ENCODE measurements at places on chromosomes 12 and 14. TPM values are rescaled to one million over a fixed set of nuclear protein-coding genes. Genes with fewer than 3 reads are reported as not detected.
A peak's percentile ranks its signal among the peaks of the same experiment; 100 is the strongest.

- no peak overlapping the region for H3K27ac ChIP-seq
- H3K4me3 ChIP-seq: no peak overlapping the region
- no peaks in the 10 kb centered on the region for H3K27me3 ChIP-seq
- H3K36me3 ChIP-seq: no peaks in the 10 kb centered on the region
- no peaks in the 10 kb centered on the region for H3K4me1 ChIP-seq
Measured at GRCh38 chr14:26394150-26394810, 203.6 kb downstream of the NOVA1 start.

DNA sequence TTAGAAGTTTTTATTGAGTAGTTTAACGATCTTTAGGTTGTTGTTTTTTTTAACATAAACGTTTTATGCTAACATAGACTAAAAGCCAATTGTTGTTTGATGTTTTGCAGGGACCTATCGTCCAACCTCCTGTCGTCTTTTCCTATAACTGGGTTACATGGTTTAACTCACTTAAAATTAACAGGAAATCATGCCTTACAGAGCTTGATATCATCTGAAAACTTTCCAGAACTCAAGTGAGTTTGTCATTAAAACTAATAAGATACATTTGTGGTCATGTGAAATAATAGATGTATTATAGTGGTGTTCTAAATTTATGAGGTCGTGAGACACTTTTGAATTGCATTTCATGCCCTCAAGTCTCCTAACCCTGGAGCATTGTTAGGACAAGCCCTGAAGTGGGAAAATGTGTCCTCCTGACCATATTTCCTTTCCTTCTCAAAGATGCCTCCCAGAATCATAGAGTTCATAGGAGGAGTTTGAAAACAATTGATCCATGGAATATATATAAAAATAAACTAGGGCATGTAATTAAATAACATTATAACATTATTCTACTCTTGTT is 84.9 kb downstream of the ZFC3H1 start:
- DNase-seq: no peak
- no peak overlapping the region for H3K27ac ChIP-seq
- H3K36me3 ChIP-seq: no peaks in the 10 kb centered on the region
- no peaks in the 10 kb centered on the region for H3K4me1 ChIP-seq
- H3K27me3 ChIP-seq: no peaks in the 10 kb centered on the region

DNA sequence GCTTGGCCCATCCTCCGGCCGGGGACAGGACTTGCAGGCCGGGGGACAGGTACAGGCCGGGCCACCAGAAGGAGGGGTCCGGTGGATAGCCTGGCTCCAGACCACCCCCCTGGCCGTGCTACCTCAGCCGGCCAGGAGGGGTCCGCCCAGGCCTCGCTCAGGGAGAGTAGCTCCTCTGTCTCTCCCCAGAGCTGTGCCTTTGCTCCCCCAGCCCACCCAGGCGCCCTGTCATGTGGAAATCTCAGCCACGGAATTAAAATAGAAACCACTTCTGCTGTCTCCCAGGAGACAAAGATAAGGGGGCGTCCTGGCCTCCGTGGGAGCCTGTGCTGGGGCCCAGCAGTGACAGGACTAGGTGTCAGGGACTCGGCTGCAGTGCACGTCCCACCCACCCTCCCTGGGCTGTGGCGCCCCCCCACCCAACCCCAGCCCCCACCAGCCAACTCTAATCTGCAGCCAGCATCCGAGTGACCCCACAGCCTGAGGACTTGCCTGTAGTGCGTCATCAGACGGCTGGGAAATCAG is 3.3 kb upstream of the CRIP2 start:
- H3K4me1 ChIP-seq: peaks cover 2% of the 10 kb centered on the region
- H3K27ac ChIP-seq: no peak overlapping the region
- 0 out of 2 replicates have a peak, but pooled peaks cover 3% of the 10 kb centered on the region for H3K36me3 ChIP-seq
- no peak overlapping the region for H3K4me3 ChIP-seq

ASCL1 gene
- total RNA-seq: not detected

- H3K4me1 ChIP-seq: no peaks in the 10 kb centered on the region
- H3K27ac ChIP-seq: no peak overlapping the region
- H3K36me3 ChIP-seq: no peaks in the 10 kb centered on the region
- no peak for DNase-seq
- no peak overlapping the region for H3K4me3 ChIP-seq
Measured at GRCh38 chr12:114694436-114695304, 10.7 kb upstream of the TBX3 start.

SIX1 gene
- total RNA-seq: 11.7 TPM

PIK3C2G gene
- not detected for total RNA-seq

GRCh38 chr14:56120091-56120691 is 2.0 kb downstream of the PELI2 start:
- H3K4me3 ChIP-seq: peak overlapping the region; percentile 98
- no peaks in the 10 kb centered on the region for H3K36me3 ChIP-seq
- peaks cover 20% of the 10 kb centered on the region for H3K4me1 ChIP-seq
- peak; percentile 63 for DNase-seq
- no peaks in the 10 kb centered on the region for H3K27me3 ChIP-seq
- peak overlapping the region; percentile 26 for H3K27ac ChIP-seq

DNA sequence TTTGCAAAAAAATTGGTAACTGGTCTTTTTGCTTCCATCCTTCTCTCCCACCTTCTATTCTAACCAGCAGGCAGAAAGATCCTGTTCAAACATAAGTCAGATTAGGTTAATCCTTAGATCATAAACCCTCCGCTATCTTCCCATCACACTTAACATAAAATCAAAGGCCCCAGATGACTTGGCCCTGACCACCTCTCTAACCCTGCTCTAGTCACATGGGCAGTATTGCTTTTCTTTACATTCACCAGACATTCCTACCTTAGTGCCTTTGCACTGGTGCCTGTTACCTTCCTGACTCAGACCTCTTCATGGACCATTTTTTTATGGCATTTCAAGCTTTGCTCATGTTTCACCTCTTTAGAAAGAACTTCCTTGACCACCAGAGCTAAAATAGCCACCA is 83.5 kb downstream of the NTF3 start:
- H3K36me3 ChIP-seq: no peaks in the 10 kb centered on the region
- H3K4me1 ChIP-seq: no peaks in the 10 kb centered on the region
- DNase-seq: no peak
- H3K4me3 ChIP-seq: no peak overlapping the region
- H3K27ac ChIP-seq: no peak overlapping the region
- H3K27me3 ChIP-seq: no peaks in the 10 kb centered on the region

KRT82 gene
- not detected for total RNA-seq

DNA sequence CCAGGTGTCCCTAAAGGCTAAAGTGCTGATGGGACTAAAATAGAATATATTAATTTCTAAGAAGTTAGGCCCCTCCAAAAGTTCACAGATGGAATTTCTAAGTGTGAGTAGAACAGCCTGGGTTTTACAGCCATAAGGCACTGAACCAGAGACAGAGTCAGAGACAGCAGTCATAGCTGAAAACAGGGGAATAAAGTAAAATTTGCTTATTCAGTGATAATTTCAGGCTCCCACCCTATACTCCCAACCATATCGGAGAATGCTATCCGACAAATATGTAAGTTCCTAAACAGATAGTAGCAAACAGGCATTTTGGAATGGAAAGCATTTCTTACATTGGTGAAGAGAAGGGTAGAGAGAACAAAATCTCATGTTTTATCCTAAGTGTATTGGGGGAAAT is 45.3 kb downstream of the NAA25 start:
- H3K4me1 ChIP-seq: no peaks in the 10 kb centered on the region
- H3K36me3 ChIP-seq: peaks cover 47% of the 10 kb centered on the region
- H3K27ac ChIP-seq: no peak overlapping the region
- H3K4me3 ChIP-seq: no peak overlapping the region

GRCh38 chr12:15404485-15404884 is 82.2 kb downstream of the PTPRO start:
- no peak overlapping the region for H3K4me3 ChIP-seq
- H3K27ac ChIP-seq: no peak overlapping the region
- peak; percentile 50 for DNase-seq
- no peaks in the 10 kb centered on the region for H3K36me3 ChIP-seq
- peaks cover 4% of the 10 kb centered on the region for H3K4me1 ChIP-seq

TCL1B gene
- total RNA-seq: not detected

DNA sequence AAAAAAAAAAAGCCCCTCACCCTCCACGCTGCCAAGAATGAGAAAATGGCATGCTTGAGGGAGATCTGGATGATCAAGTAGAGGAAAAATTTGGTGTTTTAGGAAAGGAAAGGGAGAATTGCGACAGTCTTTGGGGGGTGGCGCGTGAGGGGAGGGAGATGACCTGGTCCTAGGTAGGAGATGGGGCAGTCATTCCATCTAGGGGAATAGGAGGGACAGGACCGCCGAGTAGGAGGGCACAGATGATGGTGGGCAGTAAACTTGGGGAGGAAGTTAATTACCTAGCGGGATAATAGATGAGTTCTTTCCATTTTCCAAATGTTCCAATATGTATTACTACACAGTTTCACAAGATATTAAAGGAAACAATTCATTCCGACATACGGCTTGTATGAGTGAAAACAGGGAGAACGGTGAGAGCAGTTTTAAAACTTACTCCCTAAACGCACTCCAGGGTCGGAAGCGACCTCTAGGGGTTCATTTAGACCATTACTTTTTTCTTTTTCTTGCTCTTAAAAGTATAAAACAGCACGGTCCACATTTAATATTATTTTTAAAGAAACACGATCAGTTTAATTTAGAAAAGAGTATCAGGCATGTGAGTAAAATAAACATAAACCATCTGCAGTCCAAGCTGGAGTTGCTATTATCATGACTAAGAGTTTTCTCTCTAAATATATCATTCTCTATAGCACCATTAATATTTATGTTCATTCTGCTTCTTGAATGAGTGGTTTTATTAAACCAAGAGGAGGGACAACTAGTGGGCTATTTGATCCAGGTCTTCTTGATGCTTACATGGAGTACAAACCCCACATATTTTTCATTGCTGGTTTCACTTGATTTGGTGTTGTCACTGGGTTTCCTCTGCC is 3.0 kb upstream of the FNTB start:
- no peaks in the 10 kb centered on the region for H3K36me3 ChIP-seq
- no peaks in the 10 kb centered on the region for H3K27me3 ChIP-seq
- H3K4me1 ChIP-seq: peaks cover 9% of the 10 kb centered on the region
- H3K4me3 ChIP-seq: peak overlapping the region; percentile 58
- H3K27ac ChIP-seq: no peak overlapping the region
- DNase-seq: peak; percentile 78

TAS2R42 gene
- total RNA-seq: not detected

- H3K4me3 ChIP-seq: no peak overlapping the region
- peaks cover 19% of the 10 kb centered on the region for H3K4me1 ChIP-seq
- H3K27ac ChIP-seq: no peak overlapping the region
- DNase-seq: no peak
- no peaks in the 10 kb centered on the region for H3K36me3 ChIP-seq
Measured at GRCh38 chr12:53254816-53255545, 13.1 kb upstream of the ESPL1 start.

GRCh38 chr12:6285063-6285477 is 25.4 kb upstream of the PLEKHG6 start:
- peaks cover 35% of the 10 kb centered on the region for H3K4me1 ChIP-seq
- peak; percentile 78 for DNase-seq
- no peaks in the 10 kb centered on the region for H3K36me3 ChIP-seq
- no peaks in the 10 kb centered on the region for H3K27me3 ChIP-seq

DNA sequence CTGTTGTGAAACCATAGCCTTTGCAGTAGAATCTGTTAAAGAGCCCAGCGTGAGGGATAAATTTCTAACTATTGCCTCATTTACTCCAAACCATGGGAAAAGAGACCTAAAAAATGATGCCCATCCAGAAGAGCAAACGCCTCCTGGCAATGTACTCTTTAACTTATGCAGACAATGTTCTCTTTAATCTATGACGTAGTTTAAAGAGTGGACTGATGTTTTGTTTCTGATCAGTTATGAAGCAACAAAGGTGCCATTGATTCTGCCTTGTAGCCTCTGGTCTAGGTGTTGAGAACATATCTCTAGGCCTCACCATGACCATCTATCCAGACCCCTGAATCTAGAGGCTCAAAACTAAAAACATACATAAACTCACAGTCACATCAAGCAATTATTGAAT is 13.4 kb downstream of the SSTR1 start:
- H3K27me3 ChIP-seq: no peaks in the 10 kb centered on the region
- H3K27ac ChIP-seq: no peak overlapping the region
- no peaks in the 10 kb centered on the region for H3K36me3 ChIP-seq
- no peak for DNase-seq
- H3K4me3 ChIP-seq: no peak overlapping the region

- H3K4me3 ChIP-seq: peak overlapping the region; percentile 72
- no peak overlapping the region for H3K27ac ChIP-seq
- H3K36me3 ChIP-seq: no peaks in the 10 kb centered on the region
- DNase-seq: no peak
Measured at GRCh38 chr12:62933220-62933601, 1.7 kb downstream of the PPM1H start.

- 0 out of 2 replicates have a peak, but pooled peaks cover under 1% of the 10 kb centered on the region for H3K27me3 ChIP-seq
- no peaks in the 10 kb centered on the region for H3K36me3 ChIP-seq
- H3K4me1 ChIP-seq: no peaks in the 10 kb centered on the region
- no peak overlapping the region for H3K4me3 ChIP-seq
Measured at GRCh38 chr12:75130811-75131210, 78.8 kb downstream of the KCNC2 start.

DNA sequence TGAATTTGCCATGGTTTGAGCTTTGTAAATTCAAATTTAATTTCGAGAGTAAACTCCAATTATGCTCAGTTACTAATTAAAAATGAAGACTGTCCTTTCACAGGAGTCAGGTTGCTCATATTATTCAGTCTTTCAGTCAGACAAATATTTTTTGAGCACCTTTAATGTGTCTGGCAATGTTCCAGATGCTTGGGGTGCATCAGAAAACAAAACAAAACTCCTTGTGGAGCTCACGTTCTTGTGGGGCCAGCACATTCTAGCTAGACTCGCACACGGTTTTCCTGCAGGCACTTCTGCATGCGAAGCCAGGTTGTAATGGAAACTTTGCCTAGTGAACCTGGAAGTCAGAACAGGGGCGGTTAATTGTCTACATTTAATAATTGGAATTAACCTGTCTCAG is 64.0 kb upstream of the ATF1 start:
- H3K4me3 ChIP-seq: no peak overlapping the region
- H3K4me1 ChIP-seq: no peaks in the 10 kb centered on the region
- H3K27ac ChIP-seq: no peak overlapping the region
- no peaks in the 10 kb centered on the region for H3K27me3 ChIP-seq
- H3K36me3 ChIP-seq: peaks cover 47% of the 10 kb centered on the region
